Colonic mucosa (tissue), 4 donors: ENCODE measurements at places on chromosomes 7 and 10. TPM values are rescaled to one million over a fixed set of nuclear protein-coding genes. Genes with fewer than 3 reads are reported as not detected.

DNA sequence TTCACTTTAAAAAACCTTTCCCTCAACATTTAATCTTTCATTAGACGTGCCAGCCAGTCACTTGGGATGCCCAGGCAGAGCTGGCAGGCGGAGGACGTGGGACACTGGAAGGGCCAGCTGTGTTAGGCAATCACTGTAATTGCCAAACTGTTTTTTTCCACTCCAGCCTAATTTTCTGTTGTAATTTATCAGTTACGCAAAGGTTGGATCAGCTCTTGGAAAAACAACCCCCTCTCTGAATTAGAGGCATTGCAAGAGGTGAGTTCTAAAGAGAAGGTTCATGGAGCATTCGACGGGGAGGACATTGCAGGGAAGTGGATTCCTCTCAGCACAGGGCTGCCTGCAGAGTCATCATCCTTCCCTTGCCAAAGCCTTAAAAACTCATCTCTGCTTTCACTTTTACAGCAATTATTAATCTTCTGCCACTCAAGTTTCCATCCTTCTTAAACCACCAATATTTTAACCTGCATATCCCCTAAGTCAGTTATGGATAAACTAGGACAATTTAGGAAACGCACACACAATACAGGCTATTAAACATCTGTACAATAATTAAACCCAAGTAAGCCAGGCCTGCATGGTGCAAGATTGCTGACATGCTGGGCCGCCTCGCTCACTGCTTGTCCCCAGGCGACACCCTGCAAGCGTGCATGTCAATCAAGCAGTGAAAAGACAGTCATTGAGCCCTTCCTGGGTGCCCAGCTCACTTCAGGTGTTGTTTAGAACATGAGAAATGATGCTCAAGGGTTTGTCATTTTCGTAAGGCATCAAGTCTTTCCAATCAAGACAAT lies 272.3 kb upstream of the RNF32 start:
- H3K27ac ChIP-seq = no peak overlapping the region
- no peak for DNase-seq
- H3K4me1 ChIP-seq = no peaks in the 10 kb centered on the region
- H3K27me3 ChIP-seq = no peaks in the 10 kb centered on the region
- H3K36me3 ChIP-seq = no peaks in the 10 kb centered on the region
- H3K4me3 ChIP-seq = no peak overlapping the region

DNA sequence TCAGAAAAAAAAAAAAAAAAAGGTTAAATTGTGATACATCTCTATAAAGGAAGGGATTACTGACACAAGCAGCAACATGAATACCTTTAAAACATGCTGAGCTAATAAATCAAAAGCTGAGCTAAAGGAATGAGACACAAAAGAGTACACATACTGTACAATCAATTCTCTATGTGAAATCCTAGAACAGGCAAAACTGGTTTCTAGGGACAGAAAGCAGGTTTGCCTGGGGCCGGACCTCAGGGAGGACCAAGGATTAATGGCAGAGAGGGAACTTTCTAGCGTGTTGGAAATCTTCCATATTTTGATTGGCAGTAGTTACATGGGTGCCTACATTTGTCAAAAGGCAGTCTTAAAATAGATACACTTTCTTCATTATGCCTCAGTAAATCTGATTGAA lies 52.5 kb downstream of the KLRG2 start:
- H3K36me3 ChIP-seq = no peaks in the 10 kb centered on the region
- H3K4me3 ChIP-seq = no peak overlapping the region
- H3K27ac ChIP-seq = no peak overlapping the region
- DNase-seq = no peak
- no peaks in the 10 kb centered on the region for H3K4me1 ChIP-seq
- no peaks in the 10 kb centered on the region for H3K27me3 ChIP-seq

DNA sequence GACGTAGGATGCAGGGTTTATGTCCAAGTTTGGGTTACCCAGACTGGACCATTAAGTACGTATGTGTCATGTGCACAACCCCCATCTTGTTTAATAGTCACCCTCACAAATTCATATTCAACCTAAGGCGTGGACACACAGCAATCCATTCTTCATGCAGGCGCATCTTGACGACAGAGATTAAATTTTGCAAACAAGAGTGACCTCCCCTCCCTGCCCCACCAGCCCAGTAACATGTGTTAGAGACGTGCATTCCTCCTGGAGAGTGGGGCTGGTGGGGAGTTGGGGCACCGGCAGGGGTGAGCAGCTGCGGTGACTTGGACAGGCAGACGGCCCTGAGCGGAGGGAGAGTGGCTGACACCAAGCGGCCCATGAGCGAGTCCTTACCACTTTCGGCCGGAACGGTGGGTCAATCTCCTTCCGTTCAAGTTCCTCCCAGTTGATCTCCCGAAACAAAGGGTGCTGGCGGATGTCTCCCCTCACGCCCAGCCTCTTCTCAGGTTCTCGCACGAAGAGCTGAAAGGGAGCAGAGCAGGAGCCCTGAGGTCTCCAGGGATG lies 149.6 kb downstream of the PRKCQ start:
- H3K36me3 ChIP-seq = no peaks in the 10 kb centered on the region
- no peak overlapping the region for H3K27ac ChIP-seq
- H3K4me1 ChIP-seq = no peaks in the 10 kb centered on the region
- no peak for DNase-seq
- H3K4me3 ChIP-seq = no peak overlapping the region

GRCh38 chr7:81709836-81710235 lies 60.0 kb downstream of the HGF start:
- H3K4me3 ChIP-seq = no peak overlapping the region
- H3K36me3 ChIP-seq = no peaks in the 10 kb centered on the region
- DNase-seq = no peak

DNA sequence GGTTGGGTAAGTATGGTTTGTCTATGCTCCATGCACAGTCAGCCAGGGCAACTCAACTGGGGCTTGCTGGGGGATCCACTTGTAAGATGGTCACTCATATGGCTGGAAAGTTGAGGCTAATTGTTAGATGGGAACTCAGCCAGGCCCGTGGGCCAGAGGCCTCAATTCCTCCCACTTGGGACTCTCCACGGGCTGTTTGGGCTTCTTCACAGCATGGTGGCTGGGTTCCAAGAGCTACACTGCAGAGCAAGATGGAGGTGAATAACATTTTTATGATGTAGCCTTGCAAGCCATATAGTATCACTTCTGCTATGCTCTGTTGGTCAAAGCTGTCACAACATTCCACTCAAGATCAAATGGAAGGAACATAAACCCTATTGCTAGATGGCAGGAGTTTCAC lies 39.2 kb downstream of the ELMO1 start:
- DNase-seq = no peak
- no peaks in the 10 kb centered on the region for H3K36me3 ChIP-seq
- H3K4me1 ChIP-seq = no peaks in the 10 kb centered on the region
- H3K27ac ChIP-seq = no peak overlapping the region
- H3K4me3 ChIP-seq = no peak overlapping the region

DNA sequence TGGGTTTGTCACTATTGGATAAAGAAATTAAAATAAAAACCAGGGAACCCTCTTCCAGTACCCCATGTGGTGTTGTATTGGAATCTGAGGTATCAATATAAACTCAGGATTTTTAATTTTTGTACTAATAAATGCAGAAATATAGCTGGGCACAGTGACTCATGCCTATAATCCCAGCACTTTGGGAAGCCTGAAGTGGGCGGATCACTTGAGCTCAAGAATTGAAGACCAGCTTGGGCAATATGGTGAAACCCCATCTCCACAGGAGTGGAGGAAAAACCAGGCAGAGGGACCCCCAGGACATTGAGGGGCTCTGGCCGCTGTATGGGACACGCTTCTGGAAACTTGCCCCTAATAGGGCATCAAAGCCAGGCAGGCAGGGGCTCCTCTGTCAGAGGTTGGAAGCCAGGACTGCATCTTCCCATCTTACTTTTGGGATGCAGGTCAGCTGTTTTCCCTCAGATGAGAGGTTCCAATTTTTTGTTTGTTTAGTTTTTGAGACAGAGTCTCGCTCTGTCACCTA lies 11.1 kb downstream of the ADIRF start:
- no peak overlapping the region for H3K4me3 ChIP-seq
- no peaks in the 10 kb centered on the region for H3K36me3 ChIP-seq
- no peaks in the 10 kb centered on the region for H3K4me1 ChIP-seq
- DNase-seq = no peak

KIAA1217 gene
- 61.2 TPM for total RNA-seq

GRCh38 chr7:80675090-80675489 lies 36.6 kb downstream of the CD36 start:
- H3K27me3 ChIP-seq = no peaks in the 10 kb centered on the region
- no peaks in the 10 kb centered on the region for H3K4me1 ChIP-seq
- no peak overlapping the region for H3K4me3 ChIP-seq
- no peaks in the 10 kb centered on the region for H3K36me3 ChIP-seq

ANKRD61 gene
- total RNA-seq = not detected

- no peak overlapping the region for H3K27ac ChIP-seq
- no peaks in the 10 kb centered on the region for H3K4me1 ChIP-seq
- no peak overlapping the region for H3K4me3 ChIP-seq
- peaks cover 18% of the 10 kb centered on the region for H3K27me3 ChIP-seq
- H3K36me3 ChIP-seq = no peaks in the 10 kb centered on the region
These were observed 3.1 kb upstream of the ADAM12 start for GRCh38 chr10:126391192-126391885.

FGFBP3 gene
- total RNA-seq = 2.8 TPM

- peaks cover 78% of the 10 kb centered on the region for H3K4me1 ChIP-seq
- H3K27me3 ChIP-seq = no peaks in the 10 kb centered on the region
- peak overlapping the region; percentile 79 for H3K27ac ChIP-seq
These were observed 6.5 kb downstream of the TSPAN14 start for GRCh38 chr10:80460399-80461207.

KIF11 gene
- total RNA-seq = 10.2 TPM

TFAM gene
- total RNA-seq = 52.6 TPM

GRCh38 chr10:77844713-77845445 lies 81.7 kb downstream of the DLG5 start:
- no peak overlapping the region for H3K4me3 ChIP-seq
- H3K36me3 ChIP-seq = no peaks in the 10 kb centered on the region
- H3K27ac ChIP-seq = peak overlapping the region; percentile 78
- H3K4me1 ChIP-seq = peaks cover 26% of the 10 kb centered on the region
- peak; percentile 72 for DNase-seq

ZNF488 gene
- total RNA-seq = 1.3 TPM

DNA sequence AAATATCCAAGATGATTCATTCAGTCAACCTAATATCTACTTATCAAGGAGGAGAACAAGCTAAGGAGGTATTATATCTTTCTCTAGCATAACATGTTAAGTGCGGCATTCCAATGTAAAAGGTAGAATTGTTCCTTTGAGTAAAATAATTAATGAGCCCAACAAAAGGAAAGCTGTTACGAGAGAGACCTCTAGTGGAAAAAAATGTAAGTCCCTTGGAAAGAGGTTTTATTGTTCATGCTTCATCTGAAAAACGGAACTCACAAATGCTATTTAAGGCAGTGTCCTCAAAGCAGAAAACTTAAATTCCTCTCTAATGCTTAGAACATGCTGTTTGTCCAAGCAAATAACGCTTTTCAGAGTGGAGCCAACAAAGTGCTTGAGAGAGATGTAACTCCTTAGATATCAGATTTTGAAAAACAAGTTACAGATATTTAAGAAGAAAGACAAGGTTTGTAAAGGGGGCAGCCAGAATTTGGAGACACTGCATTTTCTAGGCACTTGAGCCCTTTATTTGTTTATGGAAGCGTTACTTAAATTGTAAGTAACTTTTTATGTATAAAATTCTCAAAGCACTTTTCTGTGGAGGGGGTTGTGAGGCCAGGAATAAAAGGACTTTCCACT lies 119.9 kb downstream of the TFEC start:
- H3K27me3 ChIP-seq = no peaks in the 10 kb centered on the region
- no peaks in the 10 kb centered on the region for H3K4me1 ChIP-seq
- no peak overlapping the region for H3K27ac ChIP-seq
- H3K4me3 ChIP-seq = no peak overlapping the region

- H3K27me3 ChIP-seq = no peaks in the 10 kb centered on the region
- H3K36me3 ChIP-seq = no peaks in the 10 kb centered on the region
- H3K4me3 ChIP-seq = no peak overlapping the region
- DNase-seq = no peak
These were observed 57.6 kb downstream of the USP6NL start for GRCh38 chr10:11553773-11554381.

DNA sequence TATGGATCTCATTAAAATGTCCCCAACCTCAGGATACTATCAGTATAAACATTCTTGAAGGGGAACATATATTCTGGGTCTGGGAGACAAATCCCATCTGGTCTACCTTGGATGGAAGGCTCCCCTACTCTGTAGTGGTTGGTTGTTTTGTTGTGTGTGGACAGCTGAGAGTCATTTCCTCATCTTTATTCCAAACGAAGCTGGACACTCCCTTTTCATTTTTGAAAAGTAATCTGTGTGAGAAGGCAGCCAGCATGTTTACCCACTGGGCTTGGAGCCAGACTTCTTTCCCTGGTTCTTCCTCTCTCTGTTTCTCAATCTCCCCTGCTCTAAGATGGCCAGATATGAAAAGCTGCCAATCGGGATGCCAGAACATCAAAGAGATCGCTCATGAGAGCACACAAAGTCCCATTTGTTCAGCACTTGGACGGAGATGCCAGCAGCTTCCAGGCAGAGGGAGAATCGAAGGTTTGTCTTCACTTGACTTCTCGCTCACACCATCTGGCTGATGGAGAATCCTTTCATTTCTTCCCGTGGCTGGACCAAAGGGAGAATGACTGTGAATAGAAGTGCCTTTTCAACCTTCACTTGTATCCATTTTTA lies 108.1 kb upstream of the AGR3 start:
- peak overlapping the region; percentile 79 for H3K27ac ChIP-seq
- H3K4me3 ChIP-seq = peak overlapping the region; percentile 14
- H3K27me3 ChIP-seq = no peaks in the 10 kb centered on the region
- no peaks in the 10 kb centered on the region for H3K36me3 ChIP-seq
- H3K4me1 ChIP-seq = no peaks in the 10 kb centered on the region

RPEL1 gene
- not detected for total RNA-seq

MSMB gene
- not detected for total RNA-seq

GATAD1 gene
- 28.8 TPM for total RNA-seq

DNA sequence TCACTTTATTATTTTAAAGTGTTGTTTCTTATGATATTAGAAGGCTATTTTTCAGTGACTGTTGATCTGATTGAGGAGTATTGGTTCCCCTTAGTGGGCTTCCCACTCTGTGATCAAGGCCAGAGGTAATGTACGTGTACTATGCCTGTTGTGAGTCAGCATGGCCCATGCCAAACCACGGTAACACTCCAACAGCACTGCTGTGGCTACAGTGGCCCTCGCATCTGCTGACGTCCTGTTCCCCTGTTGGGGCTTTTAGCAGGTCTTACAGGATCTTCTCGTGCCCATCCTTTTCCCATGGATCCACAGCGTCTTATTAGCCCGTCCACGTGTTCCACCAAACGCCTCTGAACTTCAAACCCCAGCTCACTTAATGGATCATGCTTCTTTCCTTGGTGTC lies 964.6 kb upstream of the CELF2 start:
- no peak overlapping the region for H3K27ac ChIP-seq
- no peak for DNase-seq
- H3K27me3 ChIP-seq = no peaks in the 10 kb centered on the region
- H3K4me3 ChIP-seq = no peak overlapping the region
- no peaks in the 10 kb centered on the region for H3K4me1 ChIP-seq
